Activated CD4-positive, alpha-beta T cell treated with anti-CD3 and anti-CD28 coated beads for 24 hours (primary cell): ENCODE measurements at places on chromosomes 6 and 20.

DNA sequence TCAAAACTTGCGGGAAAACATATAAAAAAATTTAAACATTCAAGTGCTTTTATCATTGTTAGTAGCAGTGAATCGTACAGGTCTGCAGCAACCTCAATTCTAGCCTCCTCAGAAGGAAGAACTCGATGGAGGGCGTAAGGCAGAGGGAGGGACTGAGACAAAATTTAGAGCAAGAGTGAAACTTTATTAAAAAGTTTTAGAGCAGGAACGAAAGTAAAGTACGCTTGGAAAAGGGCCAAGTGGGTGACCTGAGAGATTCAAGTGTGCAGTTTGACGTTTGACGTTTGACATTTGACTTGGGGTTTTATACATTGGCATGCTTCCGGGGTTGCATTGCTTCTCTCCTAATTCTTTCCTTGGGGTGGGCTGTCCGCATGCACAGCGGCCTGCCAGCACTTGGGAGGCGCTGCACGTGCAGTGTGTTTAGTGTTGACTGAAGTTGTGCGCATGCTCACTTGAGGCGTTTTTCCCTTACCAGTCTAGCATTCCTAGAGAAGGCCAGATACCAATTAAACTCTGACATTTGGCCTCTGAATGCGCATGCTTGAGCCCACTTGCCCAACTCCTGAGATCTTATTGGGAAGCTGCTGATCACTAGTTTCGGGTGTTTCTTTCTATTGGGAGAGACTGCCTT is 82.6 kb downstream of the TBX18 start:
- DNase-seq = no peak

GRCh38 chr20:18421608-18422007 is 45.2 kb downstream of the DZANK1 start:
- no peak for DNase-seq

- no peak for DNase-seq
Observed at GRCh38 chr6:135256866-135257265, 75.8 kb downstream of the MYB start.

DNA sequence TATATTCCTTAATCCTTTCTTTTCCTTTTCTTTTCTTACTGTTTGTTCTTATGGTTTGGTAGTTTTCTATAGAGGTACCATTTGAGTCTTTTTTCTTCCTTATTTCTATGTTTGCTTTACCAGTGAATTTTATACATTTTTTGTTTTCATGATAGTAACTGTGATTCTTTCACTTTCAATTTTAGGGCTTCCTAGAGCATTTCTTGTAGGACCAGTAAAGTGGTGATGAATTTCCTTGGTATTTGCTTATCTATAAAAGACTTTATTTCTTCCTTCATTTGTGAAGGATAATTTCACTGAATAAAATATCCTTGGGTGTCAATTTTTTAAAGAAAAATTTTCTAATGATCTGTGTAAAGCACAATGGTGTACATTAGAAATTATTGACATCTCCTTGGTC is 637.4 kb downstream of the CD109 start:
- no peak for DNase-seq

DNA sequence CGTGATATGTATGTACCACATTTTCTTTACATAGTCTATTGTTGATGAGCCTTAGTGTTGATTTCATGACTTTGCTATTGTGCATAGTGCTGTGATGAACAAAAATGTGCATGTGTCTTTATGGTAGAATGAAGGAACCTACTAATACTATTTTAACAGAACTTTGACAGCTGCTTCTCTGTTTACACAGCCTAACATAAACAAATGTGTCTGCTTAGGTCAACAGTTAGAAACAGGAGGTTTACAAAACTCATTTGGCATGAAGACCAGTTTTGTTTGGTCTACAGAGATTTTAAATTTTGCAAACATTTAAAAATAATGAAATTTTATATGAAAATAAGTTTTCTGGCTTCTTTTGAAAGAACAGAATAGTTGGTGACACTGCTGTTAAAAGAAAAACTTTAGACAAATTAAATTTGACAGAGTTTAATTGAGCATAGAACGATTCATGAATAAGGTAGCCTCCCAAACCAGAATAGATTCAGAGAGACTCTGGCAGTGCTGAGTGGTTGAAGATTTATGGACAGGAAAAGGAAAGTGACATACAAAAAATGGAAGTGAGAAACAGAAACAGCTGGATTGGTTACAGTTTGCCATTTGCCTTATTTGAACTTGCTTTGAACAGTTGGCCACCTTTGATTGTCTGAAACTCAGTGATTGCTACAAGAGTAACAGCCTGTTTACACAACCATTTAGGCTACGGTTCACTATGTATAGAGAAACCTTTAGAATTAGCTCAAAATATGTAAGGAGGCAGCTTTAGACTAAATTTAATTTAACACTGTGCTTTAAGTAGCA is 715.8 kb upstream of the HS3ST5 start:
- DNase-seq = no peak

DNA sequence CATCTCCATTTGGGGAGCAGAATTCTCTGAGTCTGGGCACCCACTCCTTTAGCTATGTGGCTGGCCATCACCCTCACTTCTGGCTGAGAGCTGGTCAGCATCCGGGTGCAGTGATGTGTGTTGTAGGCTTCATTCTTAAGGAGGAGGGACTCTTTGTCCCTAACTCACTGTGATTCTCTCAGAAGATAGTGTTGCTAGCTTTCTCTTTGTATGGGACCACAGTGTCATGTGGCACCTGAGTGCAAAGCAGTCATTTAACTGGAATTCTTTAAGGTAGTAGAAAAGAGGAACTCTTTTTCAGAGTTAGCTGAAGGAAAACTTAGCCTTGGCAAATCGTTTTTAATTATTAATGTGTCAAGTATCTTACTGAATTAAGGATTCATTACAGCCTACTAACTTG is 165.9 kb downstream of the JARID2 start:
- DNase-seq = no peak

GRCh38 chr6:116388924-116389323 is 18.2 kb downstream of the DSE start:
- DNase-seq = no peak

DNA sequence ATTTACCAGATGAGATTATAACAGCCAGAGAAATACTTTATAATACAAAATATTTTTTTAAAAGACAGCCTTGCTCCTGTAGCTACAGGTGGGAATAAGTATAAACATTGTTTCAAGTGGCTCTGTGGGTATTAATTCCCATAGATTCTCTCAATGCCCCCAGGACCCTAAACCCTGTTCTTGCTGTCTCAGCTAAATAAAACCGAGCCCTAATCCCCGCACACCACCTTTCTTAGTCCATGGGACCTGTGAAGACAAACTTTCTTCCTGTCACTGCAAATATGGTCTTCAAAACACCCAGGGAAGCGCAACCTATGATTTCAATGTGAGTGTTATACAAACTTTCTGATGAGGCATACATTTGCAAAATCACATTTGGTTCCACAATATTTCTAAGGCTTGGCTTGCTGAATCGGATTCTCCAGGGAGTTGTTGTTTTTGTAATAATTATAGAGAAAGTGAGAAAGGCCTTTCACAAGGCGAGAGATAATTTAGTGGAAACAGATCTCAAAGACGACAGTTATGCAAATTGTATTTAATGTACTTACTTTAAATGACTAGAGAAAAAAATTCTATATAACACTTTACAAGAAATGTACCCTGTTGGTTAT is 11.1 kb downstream of the SMLR1 start:
- DNase-seq = no peak

- DNase-seq = no peak
Observed at GRCh38 chr6:155271145-155271544, 7.3 kb downstream of the CLDN20 start.

DNA sequence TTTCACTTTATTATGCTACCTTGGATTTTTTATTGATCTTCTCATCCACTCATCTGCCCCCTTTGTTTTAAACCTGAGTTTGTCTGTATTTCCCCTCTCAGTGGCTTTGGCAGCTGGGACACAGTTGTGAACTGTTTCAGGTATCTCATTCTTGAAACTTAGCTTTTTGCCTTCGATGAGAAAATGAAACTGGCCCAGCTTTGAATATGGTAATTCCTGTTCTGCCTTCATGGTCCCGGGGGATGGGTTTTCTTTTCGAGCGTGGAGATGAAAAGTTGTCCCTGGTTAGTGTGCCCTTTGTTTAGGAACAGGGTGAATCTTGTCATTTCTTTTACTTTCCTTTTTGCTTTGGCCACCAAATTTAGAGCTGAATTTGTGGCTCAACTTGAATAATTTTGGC is 25.6 kb downstream of the DHX35 start:
- DNase-seq = no peak

DNA sequence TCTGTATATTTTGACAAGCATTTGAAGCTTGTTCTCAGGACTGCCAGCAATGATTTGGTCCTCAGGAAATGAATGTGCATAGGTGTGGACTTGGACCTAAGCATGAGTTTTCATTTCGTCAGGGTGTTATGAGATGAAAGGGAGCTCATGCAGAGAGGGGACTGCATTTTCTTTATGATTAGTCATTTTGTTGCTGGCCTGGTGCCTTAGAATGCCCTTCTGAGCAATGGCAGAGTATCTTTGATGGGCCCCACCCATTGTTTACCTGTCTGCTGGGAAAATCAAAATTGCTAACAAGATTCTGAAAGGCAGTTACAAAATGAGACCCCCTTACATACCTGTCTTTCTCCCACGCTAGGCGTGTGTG is 51.5 kb upstream of the MTHFD1L start:
- DNase-seq = no peak

GRCh38 chr20:50708845-50709635 is 17.7 kb upstream of the RIPOR3 start:
- DNase-seq = no peak

- no peak for DNase-seq
Observed at GRCh38 chr20:58851221-58851968, 693 bp upstream of the GNAS-AS1 start.

DNA sequence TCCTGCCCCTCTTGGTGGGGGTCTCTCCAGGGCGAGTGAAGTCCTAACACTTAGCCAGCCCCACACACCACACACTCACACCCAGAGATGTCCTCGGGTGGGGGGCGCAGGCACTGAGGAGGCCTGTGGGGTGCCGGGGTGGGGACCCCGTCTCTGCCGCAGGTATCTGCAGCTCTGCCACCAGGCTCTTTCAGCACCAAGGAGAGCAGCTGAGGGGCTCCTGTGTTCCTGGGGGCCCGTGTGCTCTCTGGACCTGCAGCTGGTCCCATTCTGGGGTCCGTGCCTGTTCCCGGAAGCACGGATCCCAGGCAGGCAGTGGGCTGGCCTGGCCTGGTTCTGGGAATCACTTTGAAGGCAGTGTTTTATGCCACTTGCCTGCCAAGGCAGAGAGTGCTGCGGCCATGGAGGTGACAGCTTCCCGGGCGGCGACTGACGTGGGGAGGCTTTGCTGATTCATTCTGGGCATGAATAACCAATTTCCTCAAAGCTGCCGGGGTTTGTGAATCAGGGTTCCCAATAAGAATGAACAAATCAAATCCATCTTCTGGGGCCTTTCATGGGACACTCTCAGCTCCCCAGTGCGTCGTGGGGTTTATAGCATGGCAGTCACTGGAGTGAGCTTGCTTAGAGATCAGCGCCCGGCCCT is 54.4 kb upstream of the SLCO4A1 start:
- no peak for DNase-seq

- no peak for DNase-seq
Observed at GRCh38 chr6:8113131-8113654, 10.8 kb upstream of the EEF1E1 start.

DNA sequence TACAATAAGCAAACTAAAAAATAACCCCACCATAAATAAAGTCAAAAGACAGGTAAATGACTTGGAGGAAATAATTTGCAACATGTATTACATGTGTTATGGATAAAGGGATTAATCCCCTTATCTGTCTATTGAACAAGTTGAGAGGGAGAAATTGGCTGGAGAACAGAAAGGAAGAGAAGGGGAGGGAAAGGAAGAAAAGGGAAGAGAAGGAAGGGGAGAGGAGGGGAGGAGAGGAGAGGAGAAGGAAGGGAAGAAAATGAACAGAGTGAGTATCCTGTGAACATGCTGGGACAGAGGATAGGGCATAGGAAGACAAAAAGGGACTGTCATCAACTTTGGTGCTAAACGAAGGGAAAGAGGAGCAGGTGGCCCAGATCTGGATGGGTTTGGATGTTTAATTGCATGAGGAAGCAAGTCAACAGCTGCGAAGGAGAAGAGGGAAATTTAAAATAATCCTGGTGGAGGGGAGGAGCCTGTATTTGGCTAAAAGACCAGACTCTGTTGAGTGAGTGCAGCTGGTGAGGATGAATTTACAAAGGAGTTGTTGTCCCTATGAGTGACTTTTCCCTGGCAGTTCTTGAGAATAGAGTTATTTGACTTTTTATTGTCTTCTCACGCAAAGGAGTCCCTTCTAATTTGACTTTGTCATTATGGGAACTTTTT is 14.2 kb upstream of the SHLD1 start:
- DNase-seq = no peak

DNA sequence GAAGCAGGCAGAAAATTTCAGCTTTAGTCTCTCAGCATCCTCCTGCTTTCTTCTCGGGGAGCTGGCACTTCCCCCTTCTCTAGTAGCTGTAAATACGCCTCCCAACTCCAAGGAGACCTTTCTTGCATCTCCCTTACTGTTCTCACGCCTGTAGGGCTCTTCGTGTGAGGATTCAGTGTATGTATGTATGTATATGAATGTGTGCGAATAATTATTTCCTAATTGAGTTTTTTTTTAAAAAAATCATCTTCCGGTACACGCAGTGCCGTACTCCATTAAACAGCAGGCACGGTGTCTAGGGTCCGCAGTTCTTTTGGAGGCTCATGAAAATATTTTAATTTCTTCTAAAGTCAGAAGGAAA is 85.4 kb downstream of the HFE start:
- DNase-seq = no peak

DNA sequence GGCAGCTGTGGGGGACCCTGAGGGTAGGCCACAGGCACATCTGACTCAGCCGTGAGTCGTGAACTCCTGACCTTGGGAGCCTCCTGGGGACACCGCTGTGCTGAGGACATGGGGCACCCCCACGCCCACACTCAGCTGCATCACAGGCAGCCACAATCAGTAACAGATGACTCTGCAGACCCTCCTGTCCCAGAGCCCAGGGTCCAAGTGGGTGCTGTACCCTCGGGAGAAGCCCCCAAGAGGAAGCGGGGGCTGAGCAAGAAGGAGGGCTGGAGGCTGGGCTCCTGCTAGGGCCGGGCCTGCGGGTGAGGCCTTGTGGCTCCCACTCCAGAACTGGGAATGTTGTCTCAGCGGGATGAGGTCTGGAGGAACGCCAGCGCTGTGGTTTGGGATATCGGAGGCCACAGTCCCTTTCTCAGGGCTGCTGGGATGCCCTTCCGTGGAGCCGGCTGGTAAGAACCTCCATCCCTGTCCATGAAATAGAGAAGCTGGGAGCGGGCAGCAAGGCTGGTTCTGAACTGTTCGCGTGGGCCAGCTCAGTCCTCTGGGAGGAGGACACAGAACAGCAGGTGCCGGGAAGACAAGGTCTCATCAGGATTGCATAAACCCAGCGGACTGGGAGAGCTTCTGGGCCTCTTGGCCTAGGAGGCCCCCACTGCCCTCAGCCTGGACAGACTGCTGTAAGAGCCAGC is 3.1 kb upstream of the LAMA5 start:
- no peak for DNase-seq

DNA sequence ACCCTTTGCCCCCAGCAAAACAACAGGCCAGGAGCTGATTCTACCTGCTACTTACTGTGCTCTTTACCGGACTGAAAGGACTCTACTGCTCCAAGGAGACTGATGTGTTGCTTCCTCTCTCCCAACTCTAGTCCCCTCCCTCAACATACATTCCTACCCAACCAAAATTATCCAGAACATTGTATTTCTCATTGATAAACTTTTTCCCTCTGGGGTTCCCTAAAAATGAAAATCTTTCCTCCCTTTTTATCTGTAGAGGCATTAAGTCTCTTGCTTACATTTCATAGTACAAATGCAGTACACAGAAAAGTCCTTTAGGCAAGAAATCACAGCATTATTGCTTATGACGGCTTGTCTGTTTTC is 940 bp upstream of the HS3ST5 start:
- DNase-seq = no peak
